ENCODE measurements at places on chromosomes 2 and 18. TPM values are rescaled to one million over a fixed set of nuclear protein-coding genes. Genes with fewer than 3 reads are reported as not detected.

- no peak for DNase-seq
These were observed 820.4 kb downstream of the GALR1 start for GRCh38 chr18:78069784-78070664.

The RASGRP3 gene
- total RNA-seq, result 12.0 TPM

DNA sequence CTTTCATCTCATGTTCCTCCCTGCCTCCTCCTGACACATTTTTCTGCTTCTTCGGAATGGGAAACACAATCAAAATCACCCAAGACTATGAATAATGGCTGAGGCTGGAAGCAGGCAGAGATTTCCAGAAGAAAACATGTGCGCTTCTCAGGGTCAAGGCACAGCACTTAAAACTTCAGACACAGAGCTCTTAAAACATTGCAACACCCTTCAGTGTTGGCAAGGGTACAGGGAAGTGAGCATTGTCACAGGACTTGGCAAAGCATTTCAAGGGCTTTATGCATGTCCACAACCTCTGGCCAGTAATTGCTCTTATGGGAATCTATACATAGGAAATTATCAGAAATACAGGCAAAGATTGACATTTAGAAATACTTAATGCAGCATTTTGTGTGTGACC lies 477.6 kb upstream of the KLHL29 start:
- DNase-seq, result no peak

The PLCL1 gene
- 17.7 TPM for total RNA-seq

The TBR1 gene
- total RNA-seq, result not detected

DNA sequence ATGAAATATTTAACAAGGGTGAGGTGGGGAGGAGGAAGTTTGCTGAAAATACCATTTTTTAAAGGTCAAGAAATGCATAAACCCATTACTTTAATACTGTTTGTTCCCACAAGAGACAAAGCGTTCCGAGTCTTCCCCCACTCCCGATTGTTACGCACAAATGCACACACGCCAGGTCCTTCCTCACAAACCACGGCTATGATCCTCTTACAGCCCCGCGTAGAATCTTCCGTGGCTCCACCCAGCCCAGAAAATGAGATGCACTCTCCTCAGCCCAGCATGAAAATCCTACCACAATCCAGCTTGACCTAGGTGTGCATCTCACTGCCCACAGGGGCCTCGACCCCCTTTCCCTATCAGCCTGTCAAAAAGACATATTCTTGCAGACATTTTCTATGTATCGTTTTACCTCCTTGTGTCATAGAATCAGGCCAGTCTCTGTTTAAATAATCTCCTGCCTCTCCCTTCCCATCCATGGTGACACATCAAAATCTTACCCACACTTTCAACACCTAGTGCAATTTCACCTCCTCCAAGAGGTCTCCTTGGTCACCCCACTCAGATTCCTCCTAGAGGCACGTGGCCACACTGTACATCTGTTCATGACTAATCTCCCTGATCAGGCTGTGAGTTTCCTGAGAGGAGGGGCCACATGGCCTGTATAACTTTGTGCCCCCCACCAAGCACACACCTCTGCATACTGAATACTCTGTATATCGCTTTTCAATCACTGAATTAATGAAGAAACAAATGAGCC lies 491.0 kb upstream of the KLHL29 start:
- DNase-seq, result no peak

- DNase-seq, result no peak
These were observed 430.0 kb upstream of the TNP1 start for GRCh38 chr2:217289907-217290280.

The ATP6V1B1 gene
- 3.4 TPM for total RNA-seq

DNA sequence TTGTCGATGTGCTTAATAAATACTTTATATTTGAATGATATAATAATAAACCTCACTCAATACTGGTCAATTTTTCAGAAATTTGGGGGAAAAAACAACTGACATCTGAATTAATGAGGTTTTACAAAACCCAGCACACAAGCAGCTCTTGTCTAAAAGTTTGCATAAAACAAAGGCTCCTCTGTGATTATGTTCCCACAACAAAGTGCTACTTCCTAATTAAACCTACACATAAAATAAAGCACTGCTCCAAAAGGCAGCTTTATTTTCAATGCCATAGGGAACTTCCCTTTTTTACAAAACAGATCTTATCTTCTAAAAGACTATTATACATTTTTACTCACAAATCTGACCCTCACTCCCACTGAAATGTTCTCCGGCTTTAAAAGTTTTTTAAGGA lies 47.1 kb downstream of the LAMA1 start:
- no peak for DNase-seq

The CSRNP3 gene
- 2.6 TPM for total RNA-seq

The CCBE1 gene
- total RNA-seq, result 1.5 TPM

- DNase-seq, result no peak
These were observed 17.4 kb upstream of the SMARCAL1 start for GRCh38 chr2:216394881-216395280.

The TUBA4A gene
- total RNA-seq, result 4.1 TPM

DNA sequence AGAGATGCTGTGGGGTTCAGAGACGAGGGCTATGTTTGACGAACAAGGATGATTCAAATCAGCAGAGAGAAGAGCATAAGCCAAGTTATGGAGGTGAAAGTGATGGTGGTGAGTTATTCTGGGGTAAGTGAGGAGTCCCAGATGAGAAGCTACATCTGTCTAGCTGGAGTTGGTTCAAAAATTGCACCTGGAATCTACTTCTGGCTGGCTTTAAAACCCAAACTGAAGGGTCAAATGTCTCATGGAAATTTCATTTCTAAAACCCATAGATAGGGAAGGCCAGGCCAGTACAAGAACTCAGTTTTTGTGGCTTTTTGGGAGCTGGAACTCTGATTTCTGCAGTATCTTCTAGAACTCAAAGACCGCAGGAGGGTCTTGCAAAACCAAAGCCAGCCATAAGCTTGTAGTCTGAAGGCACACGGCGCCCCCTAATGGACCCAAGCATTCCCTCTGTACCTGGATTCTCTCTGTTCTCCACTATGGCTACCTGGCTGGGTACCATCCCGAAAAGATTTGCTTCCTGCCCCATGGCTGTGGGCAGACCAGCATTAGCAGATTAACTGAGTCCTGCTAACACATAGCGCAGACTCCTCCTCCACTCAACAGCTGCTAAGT lies 229.1 kb upstream of the SLC14A2 start:
- peak; percentile 29 for DNase-seq

GRCh38 chr2:63792530-63792929 lies 49.2 kb upstream of the UGP2 start:
- DNase-seq, result no peak

DNA sequence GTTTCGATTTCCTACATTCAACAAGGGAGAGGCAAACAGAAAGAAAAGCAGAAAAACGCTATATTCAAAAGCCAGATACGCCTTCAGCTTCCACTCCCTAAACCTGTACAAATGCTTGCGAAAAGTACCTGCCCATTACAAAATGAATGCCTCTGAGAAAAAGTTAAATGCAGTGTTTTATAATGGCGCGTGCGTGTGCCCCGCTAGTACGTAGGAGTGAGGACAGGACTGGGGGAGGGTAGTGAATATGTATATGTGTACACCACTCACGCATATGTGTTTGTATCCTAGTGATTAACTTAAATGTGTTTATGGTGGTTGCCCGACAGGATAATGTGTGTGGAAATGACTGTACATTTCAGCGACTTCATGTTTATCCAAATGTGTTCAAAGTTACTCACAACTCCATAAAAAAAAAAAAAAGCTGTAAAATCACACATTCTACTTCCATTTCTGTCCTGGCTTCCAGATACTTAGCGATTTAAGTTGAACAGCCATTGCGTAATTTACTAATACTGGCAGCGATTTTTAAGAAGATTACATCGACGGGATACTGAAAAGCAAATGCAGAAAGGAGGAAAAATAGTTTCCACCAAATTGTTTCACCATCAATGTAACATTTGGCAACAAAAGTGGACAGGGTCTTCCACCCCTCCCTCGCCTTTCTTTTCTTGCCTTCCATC lies 1.3 kb downstream of the NEUROD1 start:
- DNase-seq, result no peak

- no peak for DNase-seq
These were observed 258.9 kb upstream of the TRIB2 start for GRCh38 chr2:12457831-12458230.

The ABCB11 gene
- total RNA-seq, result 0.29 TPM

GRCh38 chr2:194491409-194492115 lies 1165.5 kb upstream of the SLC39A10 start:
- no peak for DNase-seq

DNA sequence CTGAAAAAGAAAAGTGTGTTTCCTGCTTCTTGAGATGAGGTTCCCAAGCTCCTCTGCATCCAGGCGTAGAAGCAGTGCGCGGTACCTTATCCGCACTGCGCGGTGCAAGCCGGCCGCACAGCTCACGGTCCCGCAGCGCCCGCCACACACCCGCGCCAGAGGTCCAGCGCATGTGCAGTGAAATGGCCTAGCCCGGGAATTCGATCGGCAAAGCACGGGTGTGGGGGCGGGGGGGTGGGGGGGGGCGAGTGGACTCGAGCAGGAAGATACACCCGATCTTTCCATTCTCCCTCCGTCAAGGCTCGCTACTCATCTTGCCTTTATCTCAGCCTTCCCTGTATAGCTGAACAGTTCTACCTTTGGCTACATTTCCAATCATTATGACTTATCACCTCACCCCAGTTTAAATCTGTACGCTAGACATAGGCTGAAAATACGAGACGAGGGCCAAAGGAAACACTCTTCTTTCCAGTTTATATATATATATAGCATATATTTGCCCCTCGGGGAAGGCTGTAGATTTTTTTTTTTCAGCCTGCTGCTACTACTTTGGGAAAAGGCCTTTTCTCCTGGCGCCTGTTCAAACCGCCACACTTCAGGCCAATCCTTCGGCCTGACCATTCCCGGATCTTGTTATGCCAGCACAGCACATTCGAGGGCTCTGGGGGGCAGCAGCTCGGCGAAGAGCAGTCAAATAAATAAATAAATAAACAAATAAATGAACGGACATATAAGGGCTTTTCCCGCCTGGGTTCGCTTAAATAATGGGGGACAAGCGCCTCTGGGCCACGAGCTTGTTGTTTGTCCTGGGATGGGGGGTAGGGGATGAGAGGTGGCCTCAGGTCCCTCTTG lies 10.4 kb downstream of the HOXD8 start:
- DNase-seq, result peak; percentile 65

GRCh38 chr2:187194049-187194448 lies 254.0 kb downstream of the CALCRL start:
- no peak for DNase-seq

The SERPINB2 gene
- not detected for total RNA-seq

The DCDC2C gene
- total RNA-seq, result not detected

DNA sequence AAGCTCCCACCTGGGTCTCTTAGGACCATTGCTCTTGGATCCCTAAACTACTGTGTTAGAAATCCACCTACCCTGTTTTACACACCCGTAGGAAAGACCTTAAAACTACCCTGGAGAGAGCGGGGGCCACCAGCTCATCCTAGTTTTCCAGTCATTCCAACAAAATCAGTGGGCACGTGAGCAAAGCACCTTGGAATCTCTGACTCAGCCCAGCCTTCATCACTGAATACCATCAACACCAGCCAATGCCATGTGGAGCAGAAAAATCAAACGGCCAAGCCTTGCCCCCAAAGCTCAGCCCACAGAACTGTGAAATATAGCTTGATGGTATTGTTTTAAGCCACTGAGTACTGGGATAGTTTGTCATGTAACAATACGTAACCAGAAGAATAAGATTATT lies 449.7 kb upstream of the CHAC2 start:
- DNase-seq, result no peak

DNA sequence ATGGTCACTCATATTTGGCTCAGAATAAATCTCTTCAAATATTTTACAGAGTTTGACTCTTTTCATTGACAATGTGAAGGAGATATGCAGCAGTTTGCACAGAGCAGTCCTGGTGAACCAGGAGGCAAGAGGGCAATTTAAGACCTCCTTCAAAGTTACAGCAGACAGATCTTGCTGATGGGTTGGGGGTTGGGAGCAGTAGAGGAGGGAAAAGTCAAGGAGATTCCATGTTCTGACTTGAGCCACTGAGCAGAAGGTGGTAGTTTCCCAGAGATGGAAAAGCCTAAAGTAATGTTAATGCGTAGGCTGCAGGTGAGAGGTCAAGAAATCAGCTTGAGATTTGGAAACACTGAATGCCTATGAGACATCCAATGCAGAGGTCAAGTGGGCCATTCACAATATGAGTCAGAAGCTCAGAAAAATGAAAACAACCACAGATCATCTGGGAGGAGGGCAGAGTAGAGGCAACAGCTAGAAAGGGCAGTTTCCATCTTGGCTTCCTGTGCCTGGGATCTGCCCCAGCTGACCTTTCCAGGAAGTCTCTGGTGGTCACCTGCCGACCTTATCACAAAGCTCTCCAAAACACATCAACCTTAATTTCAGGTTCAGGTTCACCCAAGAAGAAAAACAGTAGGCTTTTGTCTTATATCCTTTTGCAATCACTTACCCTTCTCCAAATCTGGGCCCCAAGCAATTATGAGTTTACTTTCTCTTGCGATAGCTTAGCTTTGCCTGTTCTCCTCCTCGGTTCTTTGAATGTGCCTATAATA lies 197.5 kb upstream of the ARL4C start:
- DNase-seq, result no peak

DNA sequence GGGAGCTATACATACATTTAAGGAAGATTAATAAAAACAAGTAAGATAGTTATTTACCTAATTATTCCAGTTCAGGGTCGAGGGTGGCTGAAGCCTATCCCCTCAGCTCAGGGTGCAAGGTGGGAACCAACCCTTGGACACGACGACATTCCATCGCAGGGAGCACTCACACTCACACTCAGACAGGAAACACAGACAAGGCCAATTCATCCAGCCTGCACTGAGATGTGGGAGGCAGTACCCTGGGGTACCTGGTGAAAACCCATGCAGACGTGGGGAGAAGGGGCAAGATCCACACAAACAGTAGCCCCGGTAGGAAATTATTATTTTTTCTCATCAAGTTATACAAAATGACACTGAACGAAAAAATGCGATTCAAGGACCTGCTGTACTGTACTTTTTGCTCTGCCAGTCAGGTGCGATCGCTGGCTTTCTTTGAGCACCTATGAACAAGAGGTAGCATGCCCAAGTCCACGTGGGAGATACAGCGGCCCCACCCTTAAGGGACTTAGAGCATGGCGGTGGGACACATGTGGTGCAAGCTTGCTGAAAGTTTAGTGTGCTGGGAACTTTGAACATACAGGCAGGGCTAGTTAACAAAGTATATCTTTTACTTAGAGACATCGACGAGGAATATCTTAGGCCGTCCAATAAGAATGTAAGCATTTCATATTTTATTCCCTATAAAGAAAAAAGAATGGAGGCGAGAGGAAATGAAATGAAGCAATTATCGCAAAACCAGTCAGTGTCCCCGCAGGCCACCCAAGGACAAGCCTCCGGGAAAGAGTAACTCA lies 624 bp downstream of the METTL8 start:
- DNase-seq, result no peak

DNA sequence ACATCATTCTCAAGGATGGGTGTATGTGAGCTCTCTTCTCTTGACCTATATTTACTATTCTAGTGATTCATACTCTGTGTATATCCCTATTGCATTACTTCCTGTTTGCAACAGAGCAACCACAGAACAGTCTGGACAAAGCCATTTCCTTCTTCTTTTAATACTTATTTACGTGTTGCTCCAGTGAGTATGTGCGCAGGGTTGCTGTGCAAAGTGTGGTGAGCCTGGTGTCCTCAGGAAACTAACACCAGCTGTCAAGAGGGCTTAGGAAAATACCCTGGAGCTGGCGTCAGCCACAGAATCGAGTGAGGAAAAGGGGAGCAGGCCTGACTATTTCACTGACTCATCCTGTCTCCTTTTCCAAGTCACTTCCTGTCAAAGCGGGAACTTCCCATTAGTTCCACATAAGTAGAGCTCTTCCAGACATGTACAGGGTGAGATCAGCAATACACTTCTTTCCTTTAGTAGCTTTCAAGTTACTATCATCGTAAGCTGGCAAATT lies 214.1 kb upstream of the COPS8 start:
- DNase-seq, result peak; percentile 36

The KLHL41 gene
- total RNA-seq, result 0.77 TPM
